Lung (tissue), 17 donors: ENCODE measurements at places on chromosomes 4 and X.

- H3K27me3 ChIP-seq: no peaks in the 10 kb centered on the region
- no peaks in the 10 kb centered on the region for H3K36me3 ChIP-seq
- H3K4me1 ChIP-seq: no peaks in the 10 kb centered on the region
- DNase-seq: no peak
- no peak overlapping the region for H3K4me3 ChIP-seq
Measured at GRCh38 chrX:78754917-78755316, 7.4 kb downstream of the LPAR4 start.

DNA sequence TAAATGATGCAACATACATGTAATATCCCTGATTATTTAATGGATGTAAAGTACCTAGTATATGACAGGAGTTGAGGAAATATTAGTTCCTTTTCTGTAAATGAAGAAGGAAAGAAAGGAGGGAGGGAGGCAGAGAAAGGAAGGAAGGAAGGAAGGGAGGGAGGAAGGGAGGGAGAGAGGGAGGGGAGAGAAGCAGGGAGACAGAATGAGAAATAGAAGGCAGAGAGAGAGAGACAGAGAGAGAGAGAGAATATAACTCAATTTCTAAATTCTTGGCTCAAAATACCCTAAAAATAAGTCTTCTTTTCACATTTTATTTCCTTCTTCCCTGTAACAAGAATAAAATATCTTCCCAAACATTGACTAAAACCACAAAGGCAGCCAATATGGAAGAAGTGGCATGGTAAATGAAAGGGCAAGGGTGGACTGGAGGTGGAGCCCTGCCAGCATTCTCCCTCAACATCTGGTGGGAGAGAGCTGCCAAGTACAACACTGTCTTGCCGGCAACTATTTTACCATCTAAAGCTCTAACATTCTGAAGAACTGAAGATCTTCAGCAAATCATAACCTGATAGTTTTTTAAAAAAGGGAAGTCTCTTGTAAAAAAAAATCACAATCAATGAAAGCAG is 245.1 kb downstream of the PPP3CA start:
- no peak overlapping the region for H3K4me3 ChIP-seq
- DNase-seq: peak; percentile 58
- H3K36me3 ChIP-seq: no peaks in the 10 kb centered on the region
- no peak overlapping the region for H3K27ac ChIP-seq

DNA sequence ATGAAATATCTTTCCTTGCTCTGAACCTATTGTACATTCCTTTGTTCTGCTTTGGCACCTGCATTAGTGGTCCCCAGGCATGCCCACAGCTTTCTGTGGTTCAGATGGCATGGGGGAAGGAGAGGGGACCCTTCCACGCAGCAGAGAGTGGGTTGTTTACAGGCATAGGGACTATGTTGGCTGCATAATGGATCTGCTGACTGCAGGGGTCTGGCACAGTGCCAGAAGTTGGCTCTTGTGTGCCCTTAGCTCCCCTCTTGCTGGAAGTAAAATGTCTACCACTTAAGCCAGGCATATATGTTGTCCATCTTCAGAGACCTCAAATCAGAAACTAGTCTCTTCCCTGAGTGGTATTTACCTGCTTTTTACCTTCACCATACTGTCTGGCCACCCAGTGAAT is 651.9 kb upstream of the PCDH7 start:
- H3K27me3 ChIP-seq: no peaks in the 10 kb centered on the region
- H3K4me1 ChIP-seq: peaks cover 4% of the 10 kb centered on the region
- no peak overlapping the region for H3K4me3 ChIP-seq

- peaks cover 9% of the 10 kb centered on the region for H3K4me1 ChIP-seq
- no peak overlapping the region for H3K4me3 ChIP-seq
- no peak overlapping the region for H3K27ac ChIP-seq
- no peaks in the 10 kb centered on the region for H3K27me3 ChIP-seq
- peaks cover 4% of the 10 kb centered on the region for H3K36me3 ChIP-seq
- no peak for DNase-seq
Measured at GRCh38 chr4:105155426-105155825, 8.8 kb downstream of the TET2 start.

DNA sequence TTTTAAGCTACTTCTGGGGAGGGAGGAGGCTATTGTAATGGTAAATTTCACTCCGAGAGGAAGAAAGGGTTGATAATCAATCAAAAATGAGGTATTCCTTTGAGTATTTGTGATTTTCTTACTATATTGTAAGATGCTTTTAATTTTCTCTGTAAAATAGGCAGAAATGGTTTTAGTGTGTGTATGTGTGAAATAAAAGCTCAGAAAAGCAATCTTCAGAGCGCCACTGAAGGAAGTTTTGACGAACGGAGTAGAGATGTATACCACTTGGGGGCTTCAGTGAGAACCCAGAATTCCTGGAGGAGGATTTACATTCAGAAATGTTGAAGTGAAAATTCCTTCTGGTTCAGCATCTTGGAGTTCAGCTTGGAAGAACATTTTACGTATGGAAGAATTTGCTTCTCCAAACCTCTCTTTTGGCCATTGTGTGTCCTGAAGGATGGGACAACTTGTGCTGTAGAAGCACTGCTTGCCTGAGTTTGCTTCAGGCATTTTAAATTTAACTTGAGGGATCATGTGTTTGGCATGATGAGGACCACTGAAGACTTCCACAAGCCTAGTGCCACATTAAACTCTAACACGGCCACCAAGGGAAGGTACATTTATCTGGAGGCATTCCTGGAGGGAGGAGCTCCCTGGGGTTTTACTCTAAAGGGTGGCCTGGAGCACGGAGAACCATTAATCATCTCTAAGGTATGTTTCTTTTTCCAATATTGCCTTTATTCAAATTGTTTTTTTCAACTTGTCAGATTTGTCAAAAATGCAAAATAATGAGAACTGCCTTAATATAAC is 695 bp downstream of the SHROOM3 start:
- DNase-seq: peak; percentile 61
- H3K27ac ChIP-seq: peak overlapping the region; percentile 47
- no peaks in the 10 kb centered on the region for H3K4me1 ChIP-seq
- no peaks in the 10 kb centered on the region for H3K36me3 ChIP-seq
- no peak overlapping the region for H3K4me3 ChIP-seq

GRCh38 chr4:48907706-48908477 is 1.3 kb upstream of the OCIAD2 start:
- no peak for DNase-seq
- H3K27me3 ChIP-seq: no peaks in the 10 kb centered on the region
- H3K36me3 ChIP-seq: no peaks in the 10 kb centered on the region
- no peak overlapping the region for H3K4me3 ChIP-seq
- H3K27ac ChIP-seq: no peak overlapping the region

DNA sequence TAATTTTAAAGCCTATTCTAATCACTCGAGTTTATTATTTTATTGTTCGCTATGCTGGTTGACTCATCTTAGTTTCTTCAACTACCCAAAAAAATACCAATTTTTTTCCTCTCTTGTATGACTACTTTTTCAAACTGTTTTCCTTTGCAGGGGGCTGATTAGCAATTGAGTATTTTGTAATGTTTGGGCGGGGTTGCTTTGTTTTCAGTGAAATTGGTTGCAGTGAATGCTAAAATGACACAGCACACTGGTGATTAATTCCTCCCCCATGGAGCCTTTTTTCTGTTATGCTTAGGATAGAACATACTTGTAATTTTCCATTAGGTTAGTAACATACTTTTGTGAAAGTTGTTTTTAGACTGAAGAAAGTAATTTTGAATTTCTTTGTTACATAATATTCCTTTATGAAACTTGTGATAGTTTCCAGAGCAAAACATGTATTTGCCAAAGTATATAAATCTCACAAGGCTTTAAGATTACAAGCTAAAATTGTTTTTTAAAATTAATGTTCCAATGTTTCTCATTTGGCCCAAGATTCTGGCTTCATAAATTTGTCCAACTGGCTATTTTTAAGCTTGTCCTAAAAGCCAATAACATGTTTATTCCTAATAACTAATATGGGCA is 120.4 kb downstream of the CHIC1 start:
- no peak for DNase-seq
- H3K27ac ChIP-seq: no peak overlapping the region
- H3K4me1 ChIP-seq: no peaks in the 10 kb centered on the region

DNA sequence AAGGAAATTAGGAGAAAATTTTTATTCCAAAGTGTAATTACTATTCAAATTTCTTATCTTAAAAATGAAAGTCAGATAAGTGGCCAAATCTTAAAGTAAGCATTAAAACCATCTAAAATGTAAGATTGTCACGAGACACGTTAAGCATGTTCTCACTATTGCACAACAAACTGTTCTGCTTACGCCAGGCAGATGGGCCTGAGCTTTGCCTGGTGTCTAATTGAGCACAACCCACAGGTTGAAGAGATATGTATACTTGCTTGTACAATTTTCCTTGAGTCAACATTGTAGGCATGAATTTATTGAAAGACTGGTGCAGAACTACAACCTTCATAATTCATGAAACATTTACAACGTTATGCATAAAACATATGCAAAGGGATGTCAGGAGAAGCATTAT is 3.9 kb downstream of the RNF128 start:
- no peak overlapping the region for H3K27ac ChIP-seq
- no peak overlapping the region for H3K4me3 ChIP-seq
- peaks cover 3% of the 10 kb centered on the region for H3K27me3 ChIP-seq

DNA sequence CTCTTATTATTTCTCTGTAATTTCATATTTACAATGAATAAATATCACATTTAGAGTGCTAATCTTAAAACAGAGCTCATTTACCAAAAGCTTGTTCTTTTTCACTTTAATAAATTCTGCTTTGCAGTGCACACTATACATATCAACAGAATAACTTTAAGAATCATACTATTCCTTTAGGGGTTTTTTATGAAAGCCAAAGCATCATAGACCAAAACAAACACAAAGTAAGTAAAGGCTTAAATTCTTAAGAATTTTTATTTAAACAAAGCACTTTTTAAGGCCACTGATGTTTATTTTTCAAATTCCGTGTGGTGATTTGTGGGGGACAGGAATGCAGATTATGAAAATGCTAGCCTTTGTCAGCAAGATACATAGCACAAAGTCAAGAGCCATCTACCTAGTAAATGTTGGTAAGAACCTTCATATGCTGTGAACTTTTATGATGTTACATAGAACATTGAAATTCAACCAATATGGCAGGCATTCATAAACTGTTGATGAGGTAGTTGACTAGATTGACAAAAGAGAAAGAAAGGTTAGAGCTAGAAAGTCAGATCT is 17.8 kb downstream of the TIGD2 start:
- H3K27ac ChIP-seq: no peak overlapping the region
- no peak overlapping the region for H3K4me3 ChIP-seq
- no peaks in the 10 kb centered on the region for H3K4me1 ChIP-seq

- H3K27ac ChIP-seq: no peak overlapping the region
- H3K4me1 ChIP-seq: peaks cover 11% of the 10 kb centered on the region
- no peaks in the 10 kb centered on the region for H3K36me3 ChIP-seq
- no peak for DNase-seq
- H3K27me3 ChIP-seq: no peaks in the 10 kb centered on the region
Measured at GRCh38 chr4:120864969-120865368, 57.6 kb downstream of the PRDM5 start.

DNA sequence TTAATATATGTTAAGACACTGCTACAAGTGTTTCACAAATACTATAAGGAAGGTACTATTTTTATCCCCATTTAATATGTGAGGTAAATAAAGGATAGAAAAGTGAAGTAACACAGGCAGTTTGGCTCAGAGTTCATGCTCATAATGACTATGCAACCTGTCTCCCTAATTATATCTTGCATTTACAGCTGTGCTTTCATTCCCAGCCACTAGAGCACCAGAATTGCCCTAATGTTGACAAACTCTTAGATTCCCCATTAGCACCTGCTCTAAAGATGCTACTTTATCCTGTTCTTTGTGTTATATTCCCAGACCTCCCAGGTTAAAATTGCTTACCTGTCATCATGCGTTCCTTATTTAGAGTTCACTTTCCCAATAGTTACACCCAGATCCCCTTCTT is 833.6 kb downstream of the CCSER1 start:
- no peak overlapping the region for H3K27ac ChIP-seq
- H3K4me1 ChIP-seq: no peaks in the 10 kb centered on the region
- H3K27me3 ChIP-seq: no peaks in the 10 kb centered on the region
- H3K36me3 ChIP-seq: no peaks in the 10 kb centered on the region
- no peak for DNase-seq
- no peak overlapping the region for H3K4me3 ChIP-seq

GRCh38 chrX:105822138-105823091 is at the start of gene NRK:
Gene NRK, plus strand, starts transcription at chrX:105822539. Its CDS starts 307 bp downstream, at chrX:105822846.
- H3K4me1 ChIP-seq: no peaks in the 10 kb centered on the region
- H3K27ac ChIP-seq: no peak within 1 kb of the TSS
- DNase-seq: peak; percentile 43

DNA sequence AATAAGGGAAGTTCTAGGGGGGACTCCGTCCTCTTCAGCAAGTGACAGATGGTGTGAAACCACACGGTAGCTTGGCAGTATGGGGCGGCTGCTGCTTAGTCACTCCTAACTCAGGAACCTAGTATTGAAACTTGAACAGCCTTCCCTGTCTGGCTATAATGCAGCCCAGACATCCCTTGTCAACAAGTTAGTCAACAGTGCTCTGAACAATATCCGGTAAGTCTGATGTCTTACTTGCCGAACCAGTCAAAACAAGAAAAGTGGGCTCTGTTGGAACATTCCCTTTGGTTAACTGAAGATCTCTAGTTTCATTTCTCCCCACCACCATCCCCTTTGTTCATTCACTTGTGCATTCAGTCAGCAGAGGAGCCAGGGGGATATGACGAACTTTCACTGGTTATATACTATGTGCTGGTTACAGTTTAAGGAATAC is 18.7 kb upstream of the CXCL13 start:
- no peaks in the 10 kb centered on the region for H3K4me1 ChIP-seq
- no peaks in the 10 kb centered on the region for H3K27me3 ChIP-seq
- no peak for DNase-seq
- no peaks in the 10 kb centered on the region for H3K36me3 ChIP-seq
- no peak overlapping the region for H3K4me3 ChIP-seq
- no peak overlapping the region for H3K27ac ChIP-seq

GRCh38 chrX:118325453-118325852 is 20.5 kb upstream of the WDR44 start:
- no peak for DNase-seq
- H3K27me3 ChIP-seq: peaks cover 3% of the 10 kb centered on the region
- no peak overlapping the region for H3K27ac ChIP-seq
- H3K4me3 ChIP-seq: no peak overlapping the region
- H3K4me1 ChIP-seq: no peaks in the 10 kb centered on the region
- H3K36me3 ChIP-seq: no peaks in the 10 kb centered on the region

- no peaks in the 10 kb centered on the region for H3K27me3 ChIP-seq
- no peak overlapping the region for H3K4me3 ChIP-seq
- DNase-seq: no peak
- H3K36me3 ChIP-seq: peaks cover 7% of the 10 kb centered on the region
- H3K27ac ChIP-seq: no peak overlapping the region
Measured at GRCh38 chr4:3085948-3086670, 11.6 kb downstream of the HTT start.

- DNase-seq: peak; percentile 35
- no peaks in the 10 kb centered on the region for H3K36me3 ChIP-seq
- H3K4me1 ChIP-seq: no peaks in the 10 kb centered on the region
- H3K27me3 ChIP-seq: peaks cover 12% of the 10 kb centered on the region
Measured at GRCh38 chrX:44267116-44267515, 76.4 kb downstream of the EFHC2 start.

DNA sequence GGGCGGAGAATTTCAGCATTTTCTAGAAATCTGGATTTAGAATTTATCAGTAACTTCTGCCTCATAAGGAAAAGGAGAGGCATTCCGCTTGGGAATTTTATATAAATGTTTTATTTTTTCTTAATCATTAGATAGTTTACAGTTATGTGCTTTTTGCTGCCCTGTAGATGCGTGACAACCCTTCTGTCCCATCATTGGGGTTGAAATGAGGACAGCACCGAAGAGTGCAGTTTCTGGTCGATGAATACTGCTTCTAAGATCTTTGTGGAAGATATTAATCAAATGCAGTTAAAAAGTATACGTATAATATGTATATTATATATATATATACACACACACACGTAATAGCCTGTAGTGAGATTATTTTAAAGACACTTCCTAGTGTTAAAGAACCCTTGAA is 1.5 kb downstream of the RBPJ start:
- peaks cover 3% of the 10 kb centered on the region for H3K36me3 ChIP-seq
- no peaks in the 10 kb centered on the region for H3K27me3 ChIP-seq
- DNase-seq: peak; percentile 22
- H3K27ac ChIP-seq: no peak overlapping the region
